Fibroblast of villous mesenchyme (primary cell): ENCODE measurements at places on chromosomes 12 and 14. TPM values are rescaled to one million over a fixed set of nuclear protein-coding genes. Genes with fewer than 3 reads are reported as not detected.
A peak's percentile ranks its signal among the peaks of the same experiment; 100 is the strongest.

Gene FAM90A1
- under 0.01 TPM in 1 of 2 replicates, not detected in the other for total RNA-seq

- DNase-seq = no peak
These were observed 21.1 kb downstream of the CINP start for GRCh38 chr14:102341566-102341965.

DNA sequence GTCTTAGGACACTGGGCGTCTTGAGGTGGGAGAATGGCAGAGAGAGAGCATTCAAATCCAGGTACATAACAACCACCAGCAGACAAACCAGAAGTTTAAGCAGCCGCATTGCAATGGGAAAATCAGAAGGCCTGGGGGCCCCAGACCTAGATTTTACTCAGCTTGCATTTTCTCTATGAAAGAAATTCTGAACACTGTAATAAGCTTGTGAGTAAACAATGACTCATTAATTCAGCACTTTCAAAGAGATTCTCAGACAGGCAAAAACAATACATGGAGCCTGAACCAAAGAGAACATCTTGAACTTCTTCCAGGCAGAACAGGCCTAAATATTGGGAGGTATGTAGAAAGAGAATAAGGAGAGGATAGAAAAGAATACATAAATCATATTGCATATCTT lies 69.8 kb upstream of the IFNG-AS1 start:
- DNase-seq = peak; percentile 31

Gene SINHCAF
- total RNA-seq = 28.3 and 39.3 TPM in 2 replicates

DNA sequence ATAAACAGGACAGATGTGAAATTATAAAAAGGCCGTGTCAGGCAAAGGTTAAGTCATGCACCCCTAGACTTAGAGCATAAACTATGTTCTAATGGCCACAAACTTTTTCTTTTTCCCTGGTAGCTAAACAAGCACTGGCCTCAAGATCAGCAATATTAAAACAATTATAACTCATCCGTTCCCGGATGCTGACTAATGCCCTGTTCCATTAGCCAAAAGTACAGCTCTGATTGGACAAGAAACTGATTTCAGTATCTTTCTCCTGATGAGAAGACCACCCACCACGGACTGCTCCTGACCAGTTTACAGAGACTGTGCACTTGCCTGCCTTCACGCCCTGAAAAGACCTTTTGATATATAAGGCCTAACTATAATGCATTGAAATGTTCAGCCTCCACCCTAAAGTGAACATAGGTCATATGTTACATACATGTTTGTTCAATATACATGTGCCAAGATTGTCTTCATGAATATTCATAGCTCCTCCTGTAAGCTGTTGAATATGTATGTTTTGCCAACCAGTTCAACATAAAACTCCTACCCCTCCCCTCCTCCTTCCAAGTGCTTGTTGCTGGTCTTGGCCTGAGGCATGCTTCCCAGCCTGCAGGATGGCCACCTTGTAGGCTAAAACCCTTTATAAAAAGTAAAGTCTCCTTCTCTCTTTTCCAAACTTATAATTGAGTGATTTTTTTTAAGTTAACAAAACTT lies 162.0 kb downstream of the IPO8 start:
- peak; percentile 4 for DNase-seq

Gene NTF3
- total RNA-seq = 2.2 and 7.4 TPM in 2 replicates

DNA sequence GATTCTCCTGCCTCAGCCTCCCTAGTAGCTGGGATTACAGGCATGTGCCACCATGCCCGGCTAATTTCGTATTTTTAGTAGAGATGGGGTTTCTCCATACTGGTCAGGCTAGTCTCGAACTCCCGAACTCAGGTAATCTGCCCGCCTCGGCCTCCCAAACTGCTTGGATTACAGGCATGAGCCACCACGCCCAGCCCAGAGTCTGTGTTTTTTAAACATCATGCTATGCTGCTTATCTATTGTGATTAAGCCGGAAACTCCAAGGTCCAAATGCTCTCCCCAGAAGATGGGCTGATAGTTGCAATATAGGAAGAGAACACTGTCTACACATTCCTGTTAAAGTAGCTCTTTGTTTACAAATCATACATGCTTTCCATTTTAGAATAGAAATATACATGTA lies 30.5 kb upstream of the MAX start:
- DNase-seq = peak; percentile 19

GRCh38 chr12:93638954-93639353 lies 38.2 kb upstream of the CRADD start:
- peak; percentile 57 for DNase-seq

- DNase-seq = no peak
These were observed 1.5 kb upstream of the GPX2 start for GRCh38 chr14:64944041-64944440.

Gene MSRB3
- 89.2 and 111 TPM in 2 replicates for total RNA-seq
